NT2/D1 (cell line): ENCODE measurements at places on chromosomes 13 and 19.

DNA sequence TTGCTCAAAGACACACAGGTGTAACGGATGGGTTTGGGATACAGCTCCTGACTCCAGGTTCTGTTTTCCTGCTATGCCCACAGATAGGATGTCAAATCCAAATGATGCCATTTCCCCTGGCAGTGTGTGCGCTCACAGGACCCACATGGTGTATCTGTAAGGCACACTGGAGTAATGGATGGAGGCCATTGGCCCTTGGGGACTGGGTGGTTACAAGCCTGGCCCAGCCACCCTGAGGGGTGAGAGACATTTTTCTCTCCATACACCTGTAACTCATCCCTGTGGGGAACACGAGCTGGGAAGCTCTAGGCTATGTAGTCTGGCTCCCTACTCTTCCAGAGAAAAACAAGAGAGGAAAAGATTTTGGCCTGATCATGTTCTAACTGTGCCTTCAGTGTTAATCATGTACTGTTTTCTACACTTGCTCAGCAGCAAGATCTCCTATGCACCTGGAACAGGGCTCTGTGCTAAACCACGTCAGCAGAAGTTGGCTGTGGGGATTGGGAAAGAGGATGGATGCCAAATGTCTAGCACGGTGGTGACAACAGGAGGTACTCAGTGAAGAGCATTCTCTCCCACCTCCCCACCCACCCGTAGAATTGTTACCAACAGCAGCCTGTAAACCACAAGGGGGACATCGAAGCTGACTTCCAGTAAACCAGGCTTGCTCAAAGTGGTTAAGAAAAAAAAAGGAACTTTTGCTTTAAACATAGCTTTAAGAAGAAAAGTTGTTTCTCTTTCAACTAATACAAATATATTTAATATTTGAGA lies 237.0 kb downstream of the LACC1 start:
- DNase-seq: peak; percentile 5

- DNase-seq: no peak
Measured at GRCh38 chr19:35712567-35713505, 5.0 kb upstream of the KMT2B start.

GRCh38 chr19:609004-609346 lies 19.3 kb downstream of the HCN2 start:
- DNase-seq: no peak

GRCh38 chr19:54307389-54308020 lies 5.5 kb downstream of the LILRA5 start:
- no peak for DNase-seq

- no peak for DNase-seq
Measured at GRCh38 chr13:41751734-41752445, 209.0 kb downstream of the VWA8 start.

- no peak for DNase-seq
Measured at GRCh38 chr13:37194428-37194861, 89.0 kb upstream of the CSNK1A1L start.

DNA sequence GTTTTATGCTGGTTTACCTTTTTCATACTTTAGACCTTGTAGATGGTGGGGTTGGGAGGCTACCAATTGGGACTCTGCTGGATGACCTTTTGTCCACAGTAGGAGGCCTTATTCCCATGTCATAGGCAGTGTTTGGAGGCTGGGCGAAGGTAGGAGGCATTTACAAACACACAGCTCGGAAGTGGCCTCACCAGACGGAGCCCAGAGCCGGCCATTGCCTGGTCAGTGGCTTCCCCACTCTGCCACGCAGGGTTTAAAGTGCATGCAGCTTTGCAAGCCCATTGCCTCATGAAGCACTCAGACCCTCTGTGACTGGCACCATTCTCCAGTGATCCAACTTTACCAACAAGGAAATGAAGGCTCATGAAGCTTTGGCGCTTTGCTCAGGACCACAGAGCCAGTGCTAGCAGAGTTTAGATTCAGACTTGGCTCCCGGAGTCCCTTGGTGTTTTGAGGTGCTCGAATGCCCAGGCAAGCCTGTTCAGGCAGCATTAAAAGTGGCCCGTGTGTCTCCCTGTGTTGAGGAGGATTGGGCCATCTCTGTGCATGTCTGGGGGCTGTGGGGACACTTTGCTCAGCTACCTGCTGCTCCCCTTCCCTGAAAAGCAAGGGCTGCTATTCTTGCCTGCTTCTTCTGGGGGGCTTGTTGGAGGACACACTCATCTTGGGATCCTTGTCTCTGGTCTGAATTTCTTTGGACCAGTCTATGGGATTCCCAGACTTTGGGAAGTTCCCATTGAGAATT lies 148.7 kb downstream of the ZNF536 start:
- DNase-seq: no peak

DNA sequence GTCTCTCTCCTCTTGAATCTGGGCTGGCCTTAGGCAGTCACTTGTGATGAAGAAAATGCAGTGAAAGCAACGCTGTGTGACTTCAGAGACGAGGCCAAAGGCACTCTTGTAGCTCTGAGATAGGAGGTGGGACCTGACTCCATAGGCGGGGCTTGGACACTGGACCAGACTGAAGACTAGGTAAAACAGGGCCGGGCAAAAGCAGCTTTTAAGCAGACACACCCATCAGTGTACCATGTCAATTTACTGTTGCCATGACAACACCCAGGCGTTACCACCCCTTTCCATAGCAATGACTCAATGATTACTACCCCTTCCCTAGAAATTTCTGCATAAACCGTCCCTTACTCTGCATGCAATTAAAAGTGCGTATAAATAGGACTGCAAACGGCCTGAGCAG lies 6.6 kb upstream of the EID2 start:
- DNase-seq: no peak

DNA sequence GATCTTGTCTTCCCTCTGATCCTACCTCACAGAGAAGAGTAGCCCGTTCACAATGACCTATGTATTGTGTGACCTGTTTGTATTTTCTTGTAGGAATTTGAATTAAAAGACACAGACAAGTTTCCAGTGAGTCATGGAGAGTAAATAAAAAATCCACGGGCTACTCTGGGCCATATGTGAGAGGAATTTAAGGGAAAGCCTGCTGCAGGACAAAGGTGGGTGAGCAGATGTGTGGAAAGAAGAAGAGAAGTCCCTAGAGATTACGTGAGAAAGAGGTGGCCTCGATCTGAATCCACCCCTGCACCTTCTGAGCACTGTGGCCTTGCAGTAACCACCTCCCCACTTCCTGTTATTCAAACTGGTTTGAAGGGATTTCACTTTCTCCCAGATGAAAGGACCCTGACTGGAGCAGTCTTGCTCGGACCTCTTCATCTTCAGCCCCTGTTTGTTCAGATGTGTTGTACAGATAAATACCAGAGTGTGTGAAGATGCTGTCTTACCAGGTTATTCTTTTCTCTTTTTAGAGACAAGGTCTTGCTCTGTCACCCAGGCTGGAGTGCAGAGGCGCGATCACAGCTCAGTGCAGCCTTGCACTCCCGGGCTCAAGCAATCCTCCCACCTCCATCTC lies 205.4 kb downstream of the PDS5B start:
- DNase-seq: no peak

GRCh38 chr19:11087870-11088505 lies 1.3 kb upstream of the LDLR start:
- no peak for DNase-seq

DNA sequence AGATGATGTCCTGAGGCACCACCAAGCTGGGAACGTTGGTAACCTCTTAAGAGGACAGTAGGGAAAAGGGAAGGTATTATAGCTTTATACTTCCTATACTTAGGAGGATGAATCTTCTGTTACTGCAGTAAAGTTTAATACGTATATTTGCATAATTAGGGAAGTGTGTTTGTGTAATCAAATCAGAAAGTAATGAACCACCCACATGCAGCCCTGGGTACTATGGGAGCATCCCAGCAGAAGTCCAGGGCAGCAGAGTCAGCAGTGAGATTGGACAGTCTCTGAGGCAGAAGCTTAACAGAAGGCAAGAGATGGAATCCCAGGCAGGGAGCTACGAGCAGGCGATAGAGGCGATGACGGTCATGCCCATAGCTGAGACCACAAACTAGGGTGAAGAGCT lies 12.5 kb downstream of the SAFB start:
- DNase-seq: no peak

- DNase-seq: no peak
Measured at GRCh38 chr19:31064491-31064890, 284.7 kb downstream of the TSHZ3 start.

DNA sequence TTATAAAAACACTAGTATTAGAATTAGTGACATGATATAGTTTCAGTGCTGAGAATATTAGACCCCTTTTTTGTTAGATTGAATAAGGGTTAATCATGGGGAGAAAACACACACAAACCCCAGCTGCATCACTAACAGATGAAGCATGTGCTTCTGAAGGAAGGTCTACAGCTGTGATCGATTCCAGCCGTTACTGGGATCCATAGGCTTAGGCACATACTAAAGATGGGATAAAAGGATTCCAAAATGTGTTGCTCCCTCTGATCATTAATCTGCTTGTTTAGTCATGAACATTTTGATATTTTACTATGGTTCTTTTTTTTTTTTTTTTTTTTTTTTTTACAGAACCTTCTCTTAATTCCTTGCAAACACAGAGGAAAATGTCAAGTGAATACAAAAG lies 1591.3 kb downstream of the EFNB2 start:
- no peak for DNase-seq
